ENCODE measurements at places on chromosomes 2 and 18.

- no peak for DNase-seq
Measured at GRCh38 chr2:195552581-195552980, 104.4 kb upstream of the SLC39A10 start.

- no peak for DNase-seq
Measured at GRCh38 chr2:221109552-221109951, 462.6 kb downstream of the EPHA4 start.

- DNase-seq: no peak
Measured at GRCh38 chr2:98378901-98379300, 32.6 kb downstream of the CNGA3 start.

DNA sequence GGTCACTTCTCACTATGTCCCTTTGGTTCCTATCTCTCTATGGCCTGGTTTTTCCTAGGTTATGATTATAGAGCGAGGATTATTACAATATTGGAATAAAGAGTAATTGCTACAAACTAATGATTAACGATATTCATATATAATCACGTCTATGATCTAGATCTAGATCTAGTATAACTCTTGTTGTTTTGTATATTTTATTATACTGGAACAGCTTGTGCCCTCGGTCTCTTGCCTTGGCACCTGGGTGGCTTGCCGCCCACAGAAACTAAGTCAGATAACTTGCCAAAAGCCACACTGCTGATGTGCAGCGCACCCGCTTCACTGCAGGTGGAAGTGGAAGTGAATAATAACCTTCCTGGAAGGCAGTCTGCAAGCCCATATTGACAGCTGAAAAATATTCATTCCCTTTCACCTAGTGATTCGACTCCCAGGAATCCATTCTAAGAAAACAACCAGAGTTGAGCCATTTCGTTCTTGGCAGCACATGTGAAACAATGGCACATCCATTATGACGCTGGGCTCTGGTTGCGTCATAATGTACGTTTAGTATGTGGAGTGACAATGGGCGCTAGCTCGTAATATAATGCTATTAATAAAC lies 725 bp upstream of the ANKRD53 start:
- peak; percentile 36 for DNase-seq

DNA sequence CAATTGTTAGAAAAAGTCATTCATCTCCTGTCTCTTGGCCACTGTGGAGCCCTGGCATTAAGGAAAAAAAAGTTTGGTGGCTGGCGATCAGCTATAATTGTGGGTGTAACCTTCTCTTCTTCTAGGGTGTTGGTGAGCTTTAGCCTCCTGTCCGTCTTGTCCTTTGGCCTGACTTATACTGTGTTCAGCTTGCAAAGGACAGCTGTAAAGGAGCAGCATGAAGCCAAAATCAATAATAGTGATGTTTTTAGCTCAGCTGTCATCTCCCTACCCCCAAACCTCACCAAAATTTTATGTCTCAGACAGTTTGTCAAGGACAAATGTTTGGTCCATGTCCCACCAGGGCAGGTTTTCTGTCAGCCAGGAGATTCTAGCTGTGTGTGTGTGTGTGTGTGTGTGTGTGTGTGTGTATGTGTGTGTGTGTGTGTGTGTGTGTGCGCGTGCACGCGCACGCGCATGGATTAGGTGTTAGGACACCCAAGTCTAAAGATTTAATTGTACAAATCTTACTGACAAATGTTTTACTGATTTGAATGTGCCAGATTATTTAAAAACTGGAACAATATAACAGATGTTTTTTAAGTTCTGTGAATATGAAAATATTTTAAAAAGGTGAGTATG lies 109.2 kb downstream of the PTPRM start:
- DNase-seq: no peak

DNA sequence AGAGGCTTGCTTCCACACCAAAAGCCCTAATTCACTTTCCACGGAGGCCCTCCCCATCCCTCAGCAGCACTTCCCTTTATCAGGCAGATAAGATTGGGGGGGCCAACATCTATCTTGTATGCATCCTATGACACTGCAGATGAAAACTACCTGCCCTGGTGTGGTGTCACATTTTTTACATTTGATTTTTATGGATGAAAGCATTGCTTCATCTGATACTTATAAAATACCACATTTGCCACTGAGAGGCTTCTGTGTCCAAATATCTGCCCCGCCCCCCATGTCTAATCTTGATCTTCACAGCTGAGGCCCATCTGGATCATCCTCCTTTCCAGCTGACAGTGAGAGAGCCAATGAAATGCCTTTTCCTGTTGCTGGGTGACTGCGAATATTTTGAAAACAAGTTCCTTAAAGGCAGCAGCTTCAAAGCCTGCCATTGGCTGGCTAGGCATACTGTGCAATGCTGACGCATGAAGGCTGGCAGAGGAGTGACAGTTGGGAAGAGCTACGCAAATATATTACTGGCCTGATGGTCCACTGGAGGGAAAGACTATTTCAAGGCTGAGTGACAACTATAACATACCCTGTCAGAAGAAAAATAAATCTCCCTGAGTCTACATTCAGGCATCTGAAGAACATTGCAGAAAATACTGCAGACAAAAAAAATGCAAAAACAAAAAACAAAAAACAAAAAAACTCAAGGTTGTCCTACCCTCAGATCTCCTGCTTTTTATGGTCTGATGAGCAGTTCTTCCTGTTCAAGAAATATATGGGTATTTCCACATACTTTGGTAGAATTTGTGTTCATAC lies 318.7 kb downstream of the PDE11A start:
- DNase-seq: peak; percentile 62

GRCh38 chr18:40752316-40752715 lies 1202.7 kb upstream of the PIK3C3 start:
- DNase-seq: no peak

GRCh38 chr2:104120171-104120570 lies 733.7 kb upstream of the POU3F3 start:
- no peak for DNase-seq

DNA sequence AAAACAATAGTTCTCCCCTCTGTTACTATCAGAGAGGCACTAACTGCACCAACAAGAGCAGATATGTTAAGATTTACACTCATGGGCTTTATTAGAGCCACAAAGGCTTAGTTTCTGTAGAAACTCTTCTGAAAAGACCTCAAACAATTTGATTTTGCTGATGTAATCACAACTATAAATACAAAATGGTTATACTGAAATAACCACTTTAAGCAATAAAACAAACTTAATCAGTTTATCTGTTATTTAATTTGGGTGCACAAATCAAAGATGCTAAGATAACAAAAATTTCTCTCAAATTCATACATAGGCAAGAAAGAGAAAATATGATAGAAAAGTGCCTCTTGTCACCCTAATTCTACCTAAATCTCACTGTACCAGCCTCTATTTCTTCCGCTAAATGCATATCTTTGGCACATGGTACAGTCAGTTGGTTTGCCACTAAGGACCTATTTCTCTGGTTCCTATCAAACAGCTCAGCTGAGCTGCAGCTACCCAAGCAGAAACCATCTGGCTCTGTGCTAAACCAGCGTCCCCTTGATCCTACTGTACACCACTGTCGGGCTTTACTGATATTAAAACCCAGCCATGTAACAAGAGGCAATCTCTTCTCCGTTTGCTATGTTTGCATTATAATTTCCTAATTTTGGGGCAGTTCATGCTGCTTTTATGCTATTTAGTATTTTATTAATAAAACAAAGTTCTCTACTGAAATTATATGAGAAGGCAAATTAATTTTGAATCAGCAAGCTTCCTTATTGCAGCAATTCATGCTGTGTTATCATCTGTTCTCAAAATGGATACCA lies 60.1 kb downstream of the CWC22 start:
- no peak for DNase-seq
